ENCODE measurements at places on chromosomes 5 and 9.

GRCh38 chr9:757246-757881, 84.1 kb upstream of the DMRT1 start:
- DNase-seq, result no peak

DNA sequence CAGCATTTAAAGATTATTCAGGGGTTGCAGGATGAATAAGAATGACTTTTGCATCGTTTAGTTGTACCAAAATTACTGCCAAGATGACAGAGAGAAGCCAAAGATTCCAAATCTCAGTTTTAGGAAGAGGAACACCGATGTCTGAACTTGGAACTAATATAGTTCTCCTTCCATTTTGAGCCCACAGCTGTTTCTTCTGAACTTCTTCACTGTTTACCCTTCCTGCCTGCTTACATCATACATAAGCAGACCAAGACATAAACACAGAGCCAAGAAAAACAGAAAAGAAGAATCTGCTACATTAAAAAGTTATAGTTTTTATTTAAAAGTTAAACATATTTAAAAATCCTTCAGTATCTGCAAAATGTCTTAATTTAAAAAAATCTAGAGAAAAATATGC, 146.9 kb upstream of the RAPGEF1 start:
- DNase-seq, result no peak

GRCh38 chr9:129313331-129313955, 135.4 kb upstream of the IER5L start:
- peak; percentile 11 for DNase-seq

DNA sequence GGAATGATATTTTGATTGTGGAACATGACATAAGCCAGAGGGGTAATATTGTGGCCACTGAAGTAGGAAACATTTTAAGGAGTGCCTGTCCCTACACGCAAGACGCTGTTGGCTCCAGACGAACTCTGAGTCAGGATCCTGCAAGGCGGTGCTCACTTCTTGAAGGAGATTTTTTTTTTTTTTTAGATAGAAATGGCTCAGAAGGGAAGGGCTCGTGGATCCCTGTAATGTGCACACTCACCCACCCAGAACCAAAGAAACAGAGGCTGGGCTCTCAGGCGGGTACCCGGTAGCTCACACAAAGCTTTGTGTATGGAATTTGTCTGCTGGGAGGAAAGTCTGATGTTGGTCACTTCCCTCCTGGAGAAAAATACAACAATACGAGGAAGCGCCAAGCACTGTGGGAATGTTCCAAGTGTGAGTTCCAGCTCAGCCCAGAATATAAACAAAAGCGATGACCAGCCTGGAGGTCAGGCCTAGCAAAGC, 25.7 kb downstream of the RAPGEF1 start:
- no peak for DNase-seq

- no peak for DNase-seq
These were observed 58.0 kb downstream of the ANKRD33B start for GRCh38 chr5:10621832-10622231.

GRCh38 chr5:135236908-135237747, 161.9 kb downstream of the MACROH2A1 start:
- DNase-seq, result peak; percentile 12

DNA sequence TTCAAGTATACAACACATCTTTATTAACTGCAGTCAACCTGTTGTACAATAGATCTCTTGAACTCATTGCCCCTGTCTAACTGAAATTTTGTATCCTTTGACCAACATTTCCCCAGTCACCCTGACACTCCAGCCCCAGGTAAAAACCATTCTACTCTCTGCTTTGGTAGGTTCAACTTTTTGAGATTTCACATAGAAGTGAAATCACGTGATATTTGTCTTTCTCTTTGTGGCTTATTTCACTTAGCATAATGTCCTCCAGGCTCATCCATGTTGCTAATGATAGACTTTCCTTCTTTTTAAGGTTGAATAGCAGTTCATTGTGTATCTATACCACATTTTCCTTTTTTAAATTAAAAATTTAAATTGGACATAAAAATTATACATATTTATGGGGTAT, 126.5 kb upstream of the MAN2A1 start:
- DNase-seq, result no peak

- DNase-seq, result no peak
These were observed 18.9 kb upstream of the PDCD6 start for GRCh38 chr5:252546-252945.

DNA sequence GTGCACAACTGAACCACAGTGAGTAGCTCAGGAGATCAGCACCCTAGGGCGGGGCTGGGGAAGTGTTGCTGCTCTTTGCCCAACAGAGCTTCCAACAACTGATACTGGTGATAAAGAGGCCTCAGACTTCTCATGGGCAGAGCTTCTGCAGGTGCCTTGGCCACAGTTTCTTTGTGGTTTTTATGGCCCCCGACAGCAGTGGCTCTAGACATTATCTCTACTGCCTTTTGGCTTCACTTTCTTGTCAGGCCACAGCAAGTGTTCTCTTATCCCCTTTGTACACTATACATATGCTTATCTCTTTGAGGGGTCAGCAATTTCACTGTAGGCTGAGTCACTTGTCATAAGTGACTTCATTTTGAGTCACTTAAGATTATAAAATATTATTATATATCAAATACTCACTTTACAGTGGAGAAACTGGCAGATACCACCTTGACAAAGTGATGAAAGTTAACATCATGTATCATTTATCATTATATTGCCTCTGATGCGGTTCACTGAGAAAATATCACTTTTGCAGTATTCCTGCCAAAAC, 90.9 kb upstream of the COX7C start:
- no peak for DNase-seq

DNA sequence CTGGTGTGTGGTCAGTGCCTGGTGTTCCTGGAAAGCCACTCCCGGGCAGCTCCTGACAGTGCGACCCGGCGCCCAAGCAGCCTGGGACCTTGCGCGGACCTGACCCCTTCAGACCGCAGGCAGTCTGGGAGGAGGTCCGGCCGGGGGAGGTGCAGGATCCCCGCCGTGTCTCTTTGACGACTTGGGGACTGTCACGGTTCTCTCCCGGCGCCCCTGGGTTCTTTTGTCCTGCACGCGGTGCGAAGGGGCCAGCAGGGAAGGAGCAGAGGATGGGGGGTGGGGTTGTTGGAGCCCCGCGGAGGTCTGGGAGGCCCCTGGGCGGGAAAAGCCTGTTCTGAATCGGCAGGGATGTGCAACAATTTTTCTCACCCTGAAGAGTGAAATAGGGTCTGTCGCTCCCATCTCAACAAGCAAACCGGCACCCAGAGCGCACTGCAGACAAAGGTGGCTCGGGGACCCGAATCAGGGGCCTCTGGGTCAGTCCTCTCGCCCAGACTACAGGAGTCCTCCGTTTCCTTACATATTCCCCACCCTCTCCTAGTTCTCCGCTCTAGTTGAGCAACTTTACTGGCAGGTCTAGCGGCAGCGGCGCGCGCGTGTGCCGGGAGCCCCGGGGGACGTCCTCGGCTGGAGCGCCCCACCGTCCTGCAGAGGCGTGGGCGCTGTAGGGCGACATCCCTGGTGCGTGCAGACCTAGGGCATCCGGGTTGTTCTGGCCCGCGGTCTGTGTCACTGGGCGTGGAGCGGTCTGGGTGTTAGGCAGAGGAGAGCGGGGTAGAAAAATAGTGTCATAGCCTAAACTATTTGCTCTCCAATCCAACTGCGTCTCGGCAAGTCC, 1.2 kb downstream of the VCAN start:
- peak; percentile 33 for DNase-seq

DNA sequence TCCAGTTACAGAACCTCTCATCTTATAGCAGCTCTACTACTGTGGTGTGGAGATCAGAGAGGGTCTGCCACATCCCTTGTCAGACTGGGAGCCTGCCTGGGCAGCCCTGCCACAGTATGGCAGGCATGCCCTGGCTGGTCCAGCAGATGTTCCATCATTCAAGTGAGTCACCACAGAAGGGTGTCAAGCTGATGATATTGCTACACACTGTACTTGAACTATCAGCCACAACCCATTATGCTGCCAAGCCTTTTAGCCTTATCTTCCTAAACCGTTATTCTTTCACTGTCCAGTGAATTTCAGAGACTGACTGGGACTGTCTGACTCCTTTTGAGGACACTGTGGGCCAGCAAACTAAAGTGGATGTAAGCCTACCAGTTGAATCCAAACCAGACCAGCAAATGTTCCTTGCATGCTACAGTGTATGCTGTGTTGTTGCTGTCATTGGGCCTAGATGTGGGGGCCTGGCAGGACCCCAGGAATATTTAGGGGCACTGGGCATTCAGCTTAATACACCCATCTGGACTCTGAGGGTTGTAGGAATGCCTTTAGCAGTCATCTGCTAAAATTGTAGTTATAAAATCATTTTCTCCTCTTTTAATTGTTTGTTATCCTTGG, 202.6 kb downstream of the NR3C1 start:
- no peak for DNase-seq

DNA sequence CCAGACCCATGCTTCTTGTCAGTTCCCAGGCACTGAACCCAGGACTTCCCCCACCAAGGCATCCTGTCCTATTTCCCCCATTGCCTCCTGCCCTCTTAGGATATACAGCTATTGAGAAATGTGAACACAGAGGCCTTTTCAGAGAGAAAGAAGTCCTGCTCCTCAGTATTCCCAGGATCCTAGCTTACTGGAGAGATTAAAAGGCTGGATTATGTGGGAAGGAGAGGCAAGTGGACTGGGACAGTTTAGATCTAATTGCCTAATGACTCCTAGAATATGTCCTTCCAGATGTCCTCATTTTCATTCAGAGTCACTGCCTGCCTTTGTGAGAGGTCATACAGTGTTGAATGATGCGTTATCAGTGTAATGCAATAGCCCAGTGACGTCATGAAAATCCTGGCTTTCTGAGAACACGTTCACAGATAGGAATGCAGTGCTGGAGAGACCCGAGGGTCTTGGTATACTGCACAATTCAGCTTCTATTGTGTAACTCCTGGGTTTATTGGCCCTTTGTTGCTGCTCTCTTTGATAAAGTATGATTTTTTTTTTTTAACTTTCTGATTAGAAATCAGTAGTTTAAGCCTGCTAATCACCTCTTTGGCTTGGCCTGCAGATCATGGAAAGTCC, 26.2 kb downstream of the WWC1 start:
- no peak for DNase-seq

GRCh38 chr5:180138976-180139730, 67.6 kb upstream of the RNF130 start:
- DNase-seq, result no peak

DNA sequence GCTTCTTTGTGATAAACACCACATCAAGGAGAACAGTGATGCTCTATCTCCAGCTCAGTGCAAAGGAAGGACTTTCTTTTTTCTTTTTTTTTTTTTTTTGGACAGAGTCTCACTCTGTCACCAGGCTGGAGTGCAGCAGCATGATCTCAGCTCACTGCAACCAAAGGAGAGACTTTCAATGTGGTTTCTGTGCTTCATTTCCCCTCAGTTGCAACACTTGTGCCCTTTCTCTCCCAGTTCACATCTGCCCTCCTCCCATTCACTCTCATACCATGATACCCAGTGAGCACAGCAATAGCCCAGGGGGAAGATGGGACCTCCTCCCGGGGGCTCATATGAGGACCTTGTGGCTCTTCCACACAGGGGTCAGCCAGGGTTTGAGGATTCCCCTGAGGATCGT, 110.0 kb downstream of the MTRR start:
- DNase-seq, result no peak

GRCh38 chr9:84827216-84827765, 157.8 kb downstream of the NTRK2 start:
- no peak for DNase-seq

DNA sequence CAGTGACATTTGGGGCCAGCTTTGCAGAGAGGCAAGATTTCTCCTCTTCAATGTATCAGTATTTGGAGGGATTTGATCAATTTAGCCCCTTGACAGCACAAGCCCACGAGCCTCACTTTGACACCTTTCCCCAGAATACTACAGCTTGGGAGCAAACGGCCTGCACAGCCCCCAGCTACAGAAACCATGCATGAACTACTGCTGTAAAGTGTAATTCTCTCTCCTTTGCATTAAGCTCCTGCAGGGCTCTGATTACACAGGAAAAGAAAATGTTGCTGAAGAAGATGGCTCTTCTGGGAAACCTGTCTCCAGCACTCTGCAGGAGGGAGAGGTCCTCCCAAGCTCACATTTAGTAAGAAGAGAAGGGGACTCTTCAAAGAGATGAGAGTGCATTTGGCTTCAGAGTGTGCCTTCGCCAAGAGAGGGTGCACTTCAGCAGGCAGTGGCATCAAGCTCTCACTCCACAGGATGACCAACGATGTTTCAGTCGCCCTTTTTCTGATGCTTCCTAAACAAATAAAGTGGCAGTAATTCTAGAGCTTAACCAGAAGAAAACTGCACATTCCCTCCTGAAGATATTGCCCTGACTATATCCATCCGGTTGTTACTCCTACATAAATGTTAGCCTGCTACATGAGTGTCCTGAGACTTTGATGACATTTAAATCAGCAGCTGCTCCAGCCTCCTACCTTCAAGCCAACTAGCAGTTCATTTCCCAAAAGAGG, 272.2 kb downstream of the AUH start:
- DNase-seq, result no peak

DNA sequence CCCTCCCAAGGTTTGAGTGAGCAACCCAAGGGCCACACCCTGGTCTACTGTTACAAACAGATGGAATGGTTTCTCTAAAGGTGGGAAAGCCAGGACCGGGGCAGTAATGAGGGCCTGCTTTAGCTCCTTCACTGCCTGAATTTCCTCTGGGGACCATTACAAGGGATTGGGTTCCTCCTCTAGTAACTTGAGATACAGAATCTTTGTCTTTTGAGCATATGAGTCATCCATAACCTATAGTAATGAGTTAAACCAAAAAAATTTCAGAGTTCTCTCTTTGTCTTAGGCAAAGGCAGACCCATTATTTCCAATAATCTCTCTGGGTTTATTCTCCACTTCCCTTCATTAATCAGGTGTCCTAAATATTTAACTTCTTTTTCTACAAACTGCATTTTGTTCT, 618.8 kb downstream of the HINT1 start:
- no peak for DNase-seq

Measured in stimulated activated CD8-positive, alpha-beta memory T cell treated with anti-CD3 and anti-CD28 coated beads, Interleukin-4, amount 100 ng/mL, for 48 hours (primary cell).